AG09319 (cell line): ENCODE measurements at places on chromosomes 2 and 18.

DNA sequence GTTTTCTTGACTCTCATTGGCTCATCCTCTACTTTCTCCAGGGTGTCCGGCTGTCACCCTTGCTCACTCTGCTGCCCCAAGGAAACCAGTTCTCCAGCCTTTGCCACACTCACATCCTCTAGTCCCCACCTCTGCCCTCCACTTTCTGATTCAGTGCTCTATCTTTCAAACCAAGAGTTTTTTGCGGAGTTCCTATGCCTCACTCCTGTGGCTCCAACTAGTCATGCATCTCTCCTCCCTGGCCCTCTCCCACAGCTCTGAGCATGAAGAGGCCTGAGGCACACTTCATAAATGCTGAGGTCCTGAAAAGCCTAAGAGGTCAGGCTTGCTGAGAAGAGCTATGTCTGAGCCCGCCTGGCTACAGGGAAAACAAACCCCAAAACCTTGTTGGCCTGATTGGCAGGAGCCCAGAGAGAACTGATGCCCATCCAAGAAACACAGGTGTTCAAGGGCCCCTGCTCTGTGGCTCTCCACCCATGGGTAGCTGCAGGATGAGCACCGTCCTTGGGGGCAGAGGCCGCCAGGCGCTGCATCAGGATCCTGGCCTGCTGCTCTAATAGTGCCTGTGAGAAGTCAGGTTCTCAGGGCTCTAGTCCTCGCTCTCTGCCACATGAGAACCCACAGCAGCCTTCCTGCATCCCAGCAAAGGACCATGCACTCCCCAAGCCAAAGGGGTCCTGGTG is 42.1 kb downstream of the HS1BP3 start:
- no peak for DNase-seq

- no peak for DNase-seq
Measured at GRCh38 chr18:45363196-45363595, 252.1 kb upstream of the SLC14A2 start.

DNA sequence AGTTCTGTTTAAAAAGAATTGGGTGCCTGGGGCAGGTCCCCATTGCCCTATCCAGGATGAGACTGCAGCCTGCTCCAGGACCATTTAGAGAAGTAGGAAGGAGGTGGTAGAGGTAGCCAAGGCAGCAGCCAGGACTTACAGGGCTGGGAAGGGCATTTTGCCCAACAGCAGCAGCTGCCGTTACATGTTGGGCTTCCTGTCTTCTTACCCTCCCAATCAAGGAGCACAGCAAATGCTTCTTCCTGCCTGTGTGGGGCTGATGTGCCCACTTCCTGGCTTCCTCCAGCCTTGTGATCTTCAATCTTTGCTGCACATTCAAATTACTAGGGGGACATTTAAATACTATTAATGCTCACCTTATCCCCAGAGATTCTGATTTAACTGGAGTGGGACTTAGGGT is 112.0 kb downstream of the QPCT start:
- DNase-seq, result no peak

DNA sequence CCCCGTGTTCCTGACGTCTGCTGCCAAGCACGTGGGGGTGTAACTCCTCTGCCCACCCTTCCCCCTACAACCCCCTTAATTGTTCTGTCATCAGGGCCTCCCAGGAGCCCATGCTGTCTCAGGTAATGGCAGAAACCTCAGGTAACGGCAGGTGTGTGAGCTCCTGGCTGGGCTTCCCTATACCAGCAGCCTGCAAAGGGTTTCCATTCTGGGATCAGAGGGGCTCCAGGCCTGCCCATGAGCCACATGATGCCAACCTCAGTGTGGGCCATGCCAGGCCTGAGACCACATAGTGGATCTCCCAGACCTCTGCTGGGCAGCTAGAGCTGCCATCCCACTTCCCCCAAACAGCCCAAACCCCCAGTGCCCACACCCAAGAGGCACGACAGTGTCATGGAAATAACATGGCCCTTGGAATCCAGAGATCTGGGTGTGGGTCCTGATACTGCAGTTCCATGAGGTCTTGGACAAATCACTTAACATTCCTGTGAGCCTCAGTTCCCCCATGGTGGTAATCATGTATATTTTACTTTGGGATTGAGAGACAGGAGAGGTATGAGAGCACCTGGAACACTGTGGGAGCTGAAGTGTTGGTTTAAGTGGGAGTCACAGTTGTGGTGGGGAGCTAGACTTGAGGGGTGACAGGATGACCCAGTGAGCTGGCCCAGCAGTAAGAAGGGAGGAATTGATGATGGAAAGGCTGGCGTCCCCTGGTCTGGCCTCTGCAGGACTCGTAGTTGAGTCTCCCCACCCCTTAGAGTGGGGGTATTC is 59.6 kb downstream of the ATOH8 start:
- DNase-seq, result no peak

GRCh38 chr2:184444217-184444616 is 154.1 kb upstream of the ZNF804A start:
- DNase-seq, result no peak

DNA sequence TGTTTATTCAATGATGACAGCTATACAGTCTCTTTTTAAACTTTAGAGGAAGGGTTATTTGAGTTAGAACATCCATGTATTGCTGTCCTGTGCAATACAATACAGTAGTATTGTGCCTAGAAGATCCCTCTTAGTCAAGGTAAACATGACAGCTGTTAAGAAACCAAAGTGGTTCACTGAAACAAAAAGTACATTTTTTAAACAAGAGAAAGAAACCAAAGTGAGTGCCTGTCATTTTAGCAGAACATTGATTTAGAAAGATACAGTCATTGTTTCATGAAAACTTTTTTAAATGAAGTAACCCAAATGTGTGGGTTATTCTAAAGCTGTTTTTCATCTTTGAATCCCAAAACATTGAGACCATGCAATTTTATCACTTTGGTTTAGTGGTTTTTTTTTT is 15.5 kb downstream of the ITPRID2 start:
- DNase-seq, result no peak

DNA sequence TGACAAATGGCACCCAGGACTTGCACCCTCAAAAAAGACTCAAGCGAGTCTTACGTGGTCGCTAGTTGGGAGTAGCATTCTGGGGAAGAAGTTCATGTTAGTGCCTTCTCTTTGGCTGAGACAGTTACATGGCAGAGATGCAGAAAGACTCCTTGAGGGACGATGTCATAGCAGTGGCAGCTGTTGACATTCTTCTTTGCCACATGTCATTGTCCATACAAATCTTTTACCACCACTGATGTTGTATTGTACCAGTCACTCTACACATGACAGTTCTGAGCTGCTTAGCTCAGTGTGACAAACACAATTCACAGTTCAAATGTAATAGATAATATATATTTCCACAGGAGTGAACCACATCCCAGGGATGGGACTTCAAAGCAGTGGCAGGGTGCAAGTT is 197.1 kb downstream of the TCF4 start:
- DNase-seq, result no peak

DNA sequence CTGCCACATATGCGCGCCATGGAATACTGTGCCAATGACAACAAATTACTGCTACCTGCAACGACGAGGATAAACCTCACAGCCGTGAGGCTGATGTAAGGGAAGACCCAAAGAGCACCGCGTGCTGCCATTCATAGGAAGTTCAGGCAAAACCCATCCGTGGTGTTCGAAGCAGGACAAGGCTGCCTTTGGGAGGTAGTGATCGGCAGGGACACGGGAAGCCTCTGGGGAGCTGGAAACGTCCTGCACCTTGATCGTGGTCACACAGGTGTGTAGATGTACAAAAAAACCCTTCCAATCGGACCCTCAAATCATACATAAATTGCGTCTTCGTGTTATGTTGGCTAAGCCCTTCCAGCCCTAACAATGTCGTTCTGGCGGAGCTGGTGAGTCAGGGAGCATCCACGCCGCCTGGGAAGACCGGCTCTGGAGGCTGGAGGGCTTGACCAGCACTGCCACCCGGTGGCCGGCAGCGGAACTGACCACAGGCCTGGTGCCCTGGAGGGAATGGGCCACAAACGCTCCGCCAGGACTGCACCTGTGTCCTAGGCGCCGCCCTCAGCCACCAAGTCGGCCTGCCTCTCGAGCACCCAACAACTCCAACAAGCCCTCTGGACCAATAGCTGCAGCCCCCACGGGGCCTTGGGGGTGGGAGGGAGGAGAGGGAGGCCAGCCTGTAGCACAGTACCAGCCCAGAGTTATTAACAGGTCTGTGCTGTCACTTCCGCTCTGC is 4.1 kb upstream of the NEURL3 start:
- DNase-seq, result peak; percentile 58

DNA sequence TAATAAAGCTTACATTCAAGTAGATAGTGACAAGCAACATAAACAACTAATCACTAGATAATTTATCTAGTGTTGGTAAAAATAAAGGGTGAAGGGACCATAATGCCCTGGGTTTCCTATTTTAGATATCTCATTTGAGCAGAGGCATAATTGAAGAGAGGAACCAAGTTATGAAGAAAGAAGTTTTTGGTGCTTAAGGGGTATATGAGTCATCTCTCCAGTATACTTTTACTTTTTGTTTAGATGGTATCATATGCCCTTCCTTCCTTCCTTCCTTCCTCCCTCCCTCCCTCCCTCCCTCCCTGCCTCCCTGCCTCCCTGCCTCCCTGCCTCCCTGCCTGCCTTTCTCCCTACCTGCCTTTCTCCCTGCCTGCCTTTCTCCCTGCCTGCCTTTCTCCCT is 1053.5 kb upstream of the CELF4 start:
- DNase-seq, result no peak
